Activated T-cell treated with anti-CD3 and anti-CD28 coated beads, Interleukin-2, amount 50 U/mL, for 4 hours (primary cell): ENCODE measurements at places on chromosomes 16 and 17. TPM values are rescaled to one million over a fixed set of nuclear protein-coding genes. Genes with fewer than 3 reads are reported as not detected.

- no peak for DNase-seq
Measured at GRCh38 chr16:4803401-4803844, 990 bp upstream of the ROGDI start.

DNA sequence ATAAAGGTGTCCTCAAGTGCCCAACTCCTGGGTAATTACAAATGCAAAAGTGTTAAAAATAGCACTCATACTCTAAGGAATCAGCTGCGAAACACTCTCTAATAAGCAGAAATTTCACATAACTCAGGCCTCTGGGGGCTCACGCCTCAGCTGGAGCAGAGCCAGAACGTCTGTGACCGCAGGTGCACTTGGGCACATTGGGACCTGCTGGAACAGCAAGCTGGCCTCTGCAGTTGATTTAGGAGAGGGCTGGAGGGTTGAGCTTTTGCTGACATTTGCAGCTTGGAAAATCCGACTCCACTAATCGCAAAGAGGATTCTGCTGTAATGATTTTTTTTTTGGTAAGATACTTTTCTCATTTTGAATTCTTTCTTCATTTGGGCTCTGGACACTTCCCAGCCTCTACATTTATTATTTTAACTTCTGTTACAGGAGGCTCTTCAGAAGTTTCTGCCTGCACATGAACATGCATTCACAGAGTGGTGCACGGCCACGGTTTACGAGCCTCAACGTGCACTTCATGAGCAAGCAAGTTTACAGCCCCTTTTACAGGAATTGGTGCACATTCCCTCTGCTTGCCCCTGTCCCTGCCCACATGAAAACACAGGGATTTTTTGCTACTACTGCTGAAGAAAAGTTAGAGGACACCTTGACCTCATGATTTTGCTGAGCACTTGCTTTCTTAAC lies 4.1 kb upstream of the SNTB2 start:
- no peak for DNase-seq

- DNase-seq, result no peak
Measured at GRCh38 chr17:9529033-9529700, 46.5 kb downstream of the STX8 start.

C1QTNF1 gene
- 0.38 TPM for total RNA-seq

DNA sequence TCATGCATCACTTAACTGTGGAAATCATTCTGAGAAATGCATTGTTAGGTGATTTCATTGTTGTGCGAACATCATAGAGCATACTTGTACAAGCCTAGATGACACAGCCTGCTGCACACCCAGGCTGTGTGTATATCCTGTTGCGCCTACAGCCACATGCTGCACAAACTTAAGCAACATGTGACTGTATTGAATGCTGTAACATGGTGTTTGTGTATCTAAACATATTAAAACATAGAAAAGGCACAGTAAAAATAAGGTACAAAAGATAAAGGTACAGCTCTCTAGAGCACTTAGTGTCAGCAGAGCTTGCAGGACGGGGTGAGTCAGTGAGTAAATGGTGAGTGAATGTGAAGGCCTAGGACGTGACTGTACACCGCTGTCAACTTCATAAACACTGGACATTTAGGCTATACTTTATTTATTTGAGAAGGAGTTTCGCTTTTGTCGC lies 11.9 kb downstream of the FOXK2 start:
- DNase-seq, result no peak

DNA sequence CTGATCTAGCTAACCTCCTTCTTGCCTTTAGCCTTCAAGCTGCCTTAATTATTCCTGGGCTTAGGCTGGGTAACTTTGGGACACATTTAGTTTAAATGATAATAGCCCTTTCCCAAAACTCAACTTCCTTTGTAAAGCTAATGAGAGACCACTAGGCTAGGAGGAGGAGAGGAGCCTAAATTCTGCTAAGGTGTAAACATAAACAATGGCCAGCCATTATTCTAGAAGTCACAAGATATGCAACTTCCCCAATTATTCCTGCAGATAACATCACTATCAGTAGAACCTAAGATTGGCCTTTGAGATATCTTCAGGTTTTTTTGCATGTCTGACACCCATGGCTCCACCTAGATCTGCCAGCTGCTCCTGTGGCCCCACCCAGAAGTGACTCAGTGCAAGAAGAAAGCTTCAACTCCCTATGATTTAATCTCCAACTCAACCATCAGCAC lies 131.2 kb upstream of the FAM20A start:
- no peak for DNase-seq
